ENCODE measurements at places on chromosomes 12 and 14. TPM values are rescaled to one million over a fixed set of nuclear protein-coding genes. Genes with fewer than 3 reads are reported as not detected.
A peak's percentile ranks its signal among the peaks of the same experiment; 100 is the strongest.

GPR135 gene
- 3.0 TPM for total RNA-seq

DNA sequence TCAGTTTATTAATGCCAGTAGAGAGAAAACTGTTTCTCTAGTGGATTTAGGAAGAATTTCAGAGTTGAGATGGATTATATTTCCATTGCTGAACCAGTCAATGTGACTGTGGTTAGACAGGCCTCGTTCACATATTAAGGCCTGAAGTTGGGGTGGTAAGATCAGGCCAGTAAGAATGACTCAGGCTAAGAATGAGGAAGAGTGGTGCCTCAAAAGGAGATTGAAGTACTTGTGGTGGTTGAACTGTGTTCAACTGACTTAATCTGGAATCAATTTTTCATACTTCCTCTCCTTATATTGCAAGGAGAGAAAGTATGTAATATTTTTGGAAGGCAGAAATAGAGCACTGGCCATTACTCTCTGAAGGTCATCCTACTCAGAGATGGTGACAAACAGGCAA, 37.8 kb upstream of the ATF7IP start:
- no peak overlapping the region for H3K4me3 ChIP-seq
- H3K4me1 ChIP-seq = no peaks in the 10 kb centered on the region
- H3K27ac ChIP-seq = no peak overlapping the region
- H3K27me3 ChIP-seq = no peaks in the 10 kb centered on the region
- H3K36me3 ChIP-seq = no peaks in the 10 kb centered on the region

- no peak overlapping the region for H3K4me3 ChIP-seq
- H3K27ac ChIP-seq = peak overlapping the region; percentile 9
- H3K27me3 ChIP-seq = no peaks in the 10 kb centered on the region
- H3K36me3 ChIP-seq = no peaks in the 10 kb centered on the region
- no peak for DNase-seq
Observed at GRCh38 chr12:96514328-96514727, 25.0 kb downstream of the CFAP54 start.

GRCh38 chr12:11580125-11580751, 69.2 kb upstream of the ETV6 start:
- no peaks in the 10 kb centered on the region for H3K36me3 ChIP-seq
- peak; percentile 30 for DNase-seq
- H3K27me3 ChIP-seq = no peaks in the 10 kb centered on the region
- H3K4me1 ChIP-seq = peaks cover 11% of the 10 kb centered on the region

GRCh38 chr12:117853600-117853999, 115.2 kb downstream of the KSR2 start:
- peak; percentile 67 for DNase-seq
- H3K4me1 ChIP-seq = no peaks in the 10 kb centered on the region
- H3K27ac ChIP-seq = no peak overlapping the region
- no peaks in the 10 kb centered on the region for H3K36me3 ChIP-seq
- H3K27me3 ChIP-seq = no peaks in the 10 kb centered on the region

- no peak for DNase-seq
- no peaks in the 10 kb centered on the region for H3K27me3 ChIP-seq
- no peaks in the 10 kb centered on the region for H3K36me3 ChIP-seq
- peak overlapping the region; percentile 10 for H3K27ac ChIP-seq
- peaks cover 6% of the 10 kb centered on the region for H3K4me1 ChIP-seq
Observed at GRCh38 chr14:75252254-75252837, 26.3 kb upstream of the FOS start.

GRCh38 chr12:47280543-47281300, 201.0 kb upstream of the AMIGO2 start:
- H3K4me1 ChIP-seq = peaks cover 27% of the 10 kb centered on the region
- H3K4me3 ChIP-seq = no peak overlapping the region
- no peaks in the 10 kb centered on the region for H3K27me3 ChIP-seq

DNA sequence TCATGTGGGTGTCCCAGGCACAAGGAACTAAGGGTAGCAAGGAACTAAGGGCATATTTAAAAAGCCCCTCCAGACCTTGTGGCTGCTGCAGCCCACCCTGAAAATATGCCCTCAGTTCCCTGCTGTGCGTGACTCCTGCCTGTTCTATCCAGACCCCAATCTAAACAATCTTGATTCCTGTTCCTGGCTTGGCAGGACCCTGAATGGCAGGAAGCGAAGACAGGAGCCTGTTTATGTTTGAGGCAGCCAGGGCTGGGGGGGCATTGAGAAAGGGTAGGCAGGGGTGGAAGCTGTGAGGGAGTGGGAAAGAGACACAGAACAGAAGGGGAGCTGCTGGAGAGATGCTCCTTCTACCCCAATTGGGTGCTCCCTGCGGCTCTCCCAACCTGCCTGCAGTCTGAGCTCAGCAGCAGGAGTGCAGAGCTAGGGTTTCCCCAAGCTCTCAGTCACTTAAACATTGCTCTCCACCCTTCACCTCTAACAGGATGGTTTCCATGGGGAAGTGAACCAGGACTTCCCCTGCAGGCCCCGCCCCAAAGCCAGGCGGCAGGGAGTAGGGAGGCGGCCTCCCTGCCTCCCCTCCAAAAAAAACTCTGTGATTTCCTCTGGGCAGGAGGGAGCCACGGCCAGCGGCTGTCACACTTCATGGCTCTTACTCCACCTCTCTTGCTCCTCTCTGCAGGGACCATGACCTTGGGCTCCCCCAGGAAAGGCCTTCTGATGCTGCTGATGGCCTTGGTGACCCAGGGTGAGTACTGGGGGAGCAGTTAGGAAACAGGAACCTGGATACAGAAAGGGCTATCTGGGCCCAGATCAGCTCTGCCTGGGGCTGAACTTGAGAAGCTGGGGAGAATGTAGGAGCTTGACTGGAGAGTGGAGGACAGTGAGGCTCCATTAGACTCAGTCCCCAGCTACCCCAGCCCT, 4.7 kb downstream of the ACVRL1 start:
- peak overlapping the region; percentile 95 for H3K27ac ChIP-seq
- H3K36me3 ChIP-seq = peaks cover 12% of the 10 kb centered on the region
- peaks cover 62% of the 10 kb centered on the region for H3K4me1 ChIP-seq
- H3K27me3 ChIP-seq = peaks cover 6% of the 10 kb centered on the region

DNA sequence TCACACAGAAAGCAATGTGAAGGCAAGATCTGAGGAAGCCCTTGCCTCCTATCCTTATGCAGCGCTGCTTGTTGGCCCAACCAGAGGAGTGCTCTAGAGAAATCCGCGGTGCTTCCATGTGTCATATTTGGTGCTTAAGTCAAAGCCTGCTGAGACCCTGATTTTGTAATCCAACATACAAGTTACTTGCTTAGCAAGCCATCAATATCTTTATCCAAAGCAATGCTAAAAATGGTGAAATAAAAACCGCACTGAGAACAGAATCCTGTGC, 250.0 kb downstream of the MED13L start:
- no peak for DNase-seq
- no peaks in the 10 kb centered on the region for H3K4me1 ChIP-seq
- H3K4me3 ChIP-seq = no peak overlapping the region
- H3K27me3 ChIP-seq = no peaks in the 10 kb centered on the region
- no peak overlapping the region for H3K27ac ChIP-seq

- H3K4me1 ChIP-seq = no peaks in the 10 kb centered on the region
- H3K27ac ChIP-seq = no peak within 1 kb of the TSS
- no peak for DNase-seq
Observed at GRCh38 chr12:9932270-9932669, at the start of gene CLEC2A. Gene CLEC2A, minus strand, starts transcription at chr12:9932370. Its CDS starts 41 bp downstream, at chr12:9932329.

RNFT2 gene
- total RNA-seq = 4.8 TPM

DNA sequence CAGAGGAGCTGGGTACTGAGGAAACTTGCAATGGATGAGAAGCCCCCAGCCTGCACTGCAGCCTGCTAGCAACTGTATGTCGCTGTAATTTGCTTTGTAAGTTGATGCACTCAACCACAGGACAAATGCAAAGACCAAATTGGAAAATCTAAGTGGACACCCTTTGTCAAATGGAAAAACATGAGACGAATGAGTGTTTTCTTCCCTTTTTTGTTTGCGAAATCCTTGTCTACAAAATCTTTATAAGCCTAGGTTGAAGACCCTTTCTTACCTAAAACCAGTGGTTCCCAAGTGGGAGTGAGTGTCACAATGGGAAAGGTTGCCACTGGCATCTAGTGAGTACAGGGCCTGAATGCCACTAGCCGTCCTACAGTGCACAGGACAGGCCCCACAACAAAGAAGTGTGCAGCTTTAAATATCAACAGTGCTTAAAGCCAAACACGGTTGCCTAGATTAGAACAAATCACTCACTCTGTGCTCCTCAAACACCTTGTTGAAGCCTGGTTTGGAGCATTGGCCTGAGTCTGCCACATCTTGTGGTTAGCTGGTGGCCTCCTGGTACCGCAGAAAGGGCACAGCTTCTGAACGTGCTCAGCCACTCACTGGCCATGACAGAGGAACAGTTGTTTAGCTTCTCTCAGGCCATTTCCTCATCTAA, 7.6 kb upstream of the VASH1 start:
- no peaks in the 10 kb centered on the region for H3K36me3 ChIP-seq
- DNase-seq = no peak
- H3K27ac ChIP-seq = no peak overlapping the region
- no peak overlapping the region for H3K4me3 ChIP-seq
- H3K4me1 ChIP-seq = no peaks in the 10 kb centered on the region

DNA sequence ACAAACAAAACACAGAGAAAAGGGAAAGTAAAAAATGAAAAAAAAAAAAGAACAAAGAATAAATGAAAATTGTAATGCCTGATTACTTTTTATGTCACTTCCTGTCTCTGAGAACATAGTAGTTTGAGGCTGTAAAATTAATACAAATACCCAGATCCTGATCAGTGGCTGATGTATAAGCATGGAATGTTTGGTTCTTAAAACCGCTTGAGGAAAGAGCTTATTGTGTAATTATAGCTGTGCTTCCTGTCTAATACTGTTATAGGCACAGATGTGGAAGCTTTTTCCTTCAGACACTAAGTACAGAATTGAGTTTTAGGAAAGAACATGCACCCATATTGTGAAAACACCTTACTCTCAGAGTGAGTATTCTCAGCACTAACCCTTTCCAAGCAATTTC, 86.9 kb downstream of the AVPR1A start:
- H3K27me3 ChIP-seq = no peaks in the 10 kb centered on the region
- no peaks in the 10 kb centered on the region for H3K4me1 ChIP-seq
- no peaks in the 10 kb centered on the region for H3K36me3 ChIP-seq
- no peak overlapping the region for H3K4me3 ChIP-seq
- DNase-seq = no peak
- no peak overlapping the region for H3K27ac ChIP-seq

C12orf50 gene
- total RNA-seq = not detected

KLHL33 gene
- total RNA-seq = not detected

WNT1 gene
- not detected for total RNA-seq

DNA sequence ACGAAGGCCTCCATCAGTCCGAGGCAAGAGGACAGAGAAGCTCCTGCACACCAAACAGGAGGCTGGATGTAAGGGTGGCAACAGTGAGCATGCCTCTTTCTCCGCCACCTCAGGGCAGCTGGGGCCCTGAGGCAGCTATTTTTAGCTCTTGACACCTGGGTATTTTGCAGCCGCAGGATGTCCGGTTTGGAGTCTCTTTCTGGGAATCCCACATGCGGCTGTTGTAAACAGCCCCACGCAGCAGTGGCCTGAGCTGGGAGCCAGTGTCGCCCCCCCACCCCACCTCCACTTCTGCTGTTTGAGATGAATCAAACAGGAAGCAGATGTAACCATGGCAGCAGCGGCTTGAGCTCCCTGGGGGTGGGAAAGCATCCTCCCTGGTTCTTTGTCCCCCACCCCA, 11.7 kb downstream of the HDAC7 start:
- no peaks in the 10 kb centered on the region for H3K36me3 ChIP-seq
- H3K27me3 ChIP-seq = no peaks in the 10 kb centered on the region
- H3K4me1 ChIP-seq = peaks cover 98% of the 10 kb centered on the region
- H3K27ac ChIP-seq = peak overlapping the region; percentile 99

DNA sequence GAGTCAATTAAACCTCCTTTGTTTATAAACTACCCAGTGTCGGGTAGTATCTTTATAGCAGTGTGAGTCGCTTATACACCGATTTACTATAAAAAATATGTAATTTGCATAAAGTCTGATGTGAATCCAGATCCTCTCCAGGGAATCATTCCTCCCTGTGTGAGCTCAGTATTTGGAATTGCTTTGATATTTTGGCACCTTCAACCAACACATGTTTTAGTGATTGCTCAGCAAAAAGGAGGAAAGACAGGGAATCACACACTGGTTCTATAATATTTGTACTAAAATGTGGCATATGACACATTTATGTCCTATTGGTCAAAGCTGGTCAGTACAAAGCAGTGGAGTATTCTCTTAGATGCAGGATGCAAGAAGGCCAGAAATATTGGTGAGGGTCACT, 703.9 kb upstream of the ATXN7L3B start:
- H3K4me1 ChIP-seq = no peaks in the 10 kb centered on the region
- no peak for DNase-seq
- no peak overlapping the region for H3K27ac ChIP-seq
- H3K36me3 ChIP-seq = no peaks in the 10 kb centered on the region

DNA sequence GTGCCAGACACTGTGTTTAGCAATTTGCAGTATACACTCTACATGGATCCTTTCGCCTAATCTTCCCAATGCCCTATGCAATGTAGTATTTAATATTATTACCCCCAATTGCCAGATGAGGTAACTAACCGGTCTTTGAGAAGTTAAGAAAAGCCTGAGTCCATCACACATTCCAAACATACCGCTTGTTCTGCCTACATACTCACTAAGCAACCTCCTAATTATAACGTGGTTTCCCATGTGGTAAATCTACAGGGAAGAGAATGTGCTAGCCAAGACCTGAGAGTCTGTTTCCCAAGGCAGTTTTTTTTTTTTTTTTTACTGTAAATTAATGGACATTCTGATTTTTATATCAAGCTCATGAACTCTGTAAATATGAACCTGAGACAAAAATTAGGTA, 37.2 kb downstream of the ATP2B1 start:
- no peak overlapping the region for H3K27ac ChIP-seq
- H3K36me3 ChIP-seq = no peaks in the 10 kb centered on the region
- no peak for DNase-seq
- no peaks in the 10 kb centered on the region for H3K27me3 ChIP-seq
- no peaks in the 10 kb centered on the region for H3K4me1 ChIP-seq

- H3K27me3 ChIP-seq = no peaks in the 10 kb centered on the region
- peaks cover 7% of the 10 kb centered on the region for H3K36me3 ChIP-seq
Observed at GRCh38 chr12:108620236-108620879, 13.3 kb downstream of the SELPLG start.

BEST3 gene
- total RNA-seq = not detected

GRCh38 chr14:50871914-50872732, at the start of gene ABHD12B:
Gene ABHD12B, plus strand, starts transcription at chr14:50872053. Its CDS starts 122 bp downstream, at chr14:50872175.
- DNase-seq = peak; percentile 86
- H3K27me3 ChIP-seq = no peaks in the 10 kb centered on the region
- no peaks in the 10 kb centered on the region for H3K36me3 ChIP-seq

Data from upper lobe of left lung (tissue), 6 donors.